Dermis lymphatic vessel endothelial cell (primary cell): ENCODE measurements at places on chromosomes 1 and 21. TPM values are rescaled to one million over a fixed set of nuclear protein-coding genes. Genes with fewer than 3 reads are reported as not detected.

HIVEP3 gene
- 0.87 and 1.7 TPM in 2 replicates for total RNA-seq

ACTA1 gene
- not detected in 2 replicates for total RNA-seq

HCN3 gene
- 0.34 and 0.76 TPM in 2 replicates for total RNA-seq

TFF3 gene
- total RNA-seq, result 163 and 275 TPM in 2 replicates

FAM78B gene
- total RNA-seq, result 0.11 and 0.52 TPM in 2 replicates

FAM72C gene
- 0.33 and 0.34 TPM in 2 replicates for total RNA-seq

WNT4 gene
- total RNA-seq, result 0.76 and 0.77 TPM in 2 replicates

BARHL2 gene
- total RNA-seq, result not detected in 2 replicates

CTH gene
- total RNA-seq, result 0.98 and 1.0 TPM in 2 replicates

EFHD2 gene
- total RNA-seq, result 27.3 and 28.3 TPM in 2 replicates

CYP4A11 gene
- total RNA-seq, result not detected in 2 replicates

CFHR3 gene
- total RNA-seq, result not detected in 2 replicates

UTS2 gene
- 0.33 TPM in 1 of 2 replicates, not detected in the other for total RNA-seq

ZBTB8A gene
- 9.0 and 11.5 TPM in 2 replicates for total RNA-seq

MT1HL1 gene
- not detected in 2 replicates for total RNA-seq
